ENCODE measurements at places on chromosomes 2 and 18. TPM values are rescaled to one million over a fixed set of nuclear protein-coding genes. Genes with fewer than 3 reads are reported as not detected.

Gene GALNT14
- total RNA-seq: 4.1 TPM

Gene LPIN1
- 26.7 TPM for total RNA-seq

- peak; percentile 82 for DNase-seq
These were observed 254.1 kb downstream of the GLI2 start for GRCh38 chr2:120989512-120990441.

Gene RAPGEF4
- 0.91 TPM for total RNA-seq

- no peak for DNase-seq
These were observed 144.4 kb downstream of the MREG start for GRCh38 chr2:215868846-215869543.

DNA sequence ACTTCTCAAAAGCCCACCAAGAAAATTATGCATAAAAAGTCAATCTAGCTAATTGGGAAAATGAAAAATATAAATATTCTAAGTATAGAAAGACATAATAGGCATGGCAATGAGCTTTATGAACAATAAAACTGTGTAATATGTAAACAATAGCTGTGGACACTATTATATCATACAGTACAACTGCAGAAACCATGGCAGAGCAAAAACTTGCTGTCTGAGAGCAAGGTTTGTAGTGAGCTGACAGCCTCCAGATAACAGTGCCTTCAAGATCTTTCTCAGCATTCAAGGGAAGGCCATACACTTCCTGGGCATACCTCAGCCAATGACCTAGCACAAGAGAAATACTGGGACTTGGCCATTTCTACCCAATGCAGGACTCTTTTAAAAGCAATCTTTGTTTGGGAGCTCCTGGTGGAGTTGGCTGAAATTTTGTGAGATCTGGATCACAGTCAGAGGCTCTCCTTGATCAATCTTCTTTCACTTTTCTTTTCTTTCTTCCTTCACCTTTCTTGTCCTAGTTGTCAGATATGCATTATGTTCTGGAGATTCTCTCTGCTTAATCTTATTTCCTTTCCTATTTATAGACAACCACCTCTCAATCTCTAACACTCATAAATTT, 427.2 kb upstream of the UBE2E3 start:
- no peak for DNase-seq

Measured in osteocyte (in vitro differentiated cells).